HepG2 (cell line): ENCODE measurements at places on chromosomes 11 and 22. TPM values are rescaled to one million over a fixed set of nuclear protein-coding genes. Genes with fewer than 3 reads are reported as not detected.

Gene OR52E4
- not detected in 2 replicates for total RNA-seq

Gene ACRV1
- not detected in 2 replicates for total RNA-seq

Gene UBQLNL
- total RNA-seq: not detected in 2 replicates

Gene TUB
- 5.4 and 5.6 TPM in 2 replicates for total RNA-seq

Gene MMP8
- total RNA-seq: not detected in 2 replicates

Gene OR6M1
- total RNA-seq: not detected in 2 replicates

Gene SAC3D1
- 33.2 and 36.3 TPM in 2 replicates for total RNA-seq

Gene FZD4
- total RNA-seq: 34.7 and 46.5 TPM in 2 replicates

Gene TSPAN4
- 13.2 and 31.7 TPM in 2 replicates for total RNA-seq

Gene GRIA4
- total RNA-seq: not detected in 2 replicates

Gene SCGB2A2
- total RNA-seq: not detected in 2 replicates

Gene OR52A1
- not detected in 2 replicates for total RNA-seq

Gene MPPED2
- total RNA-seq: not detected in 2 replicates

Gene OTOG
- total RNA-seq: not detected in 2 replicates

Gene RAB39A
- not detected in 2 replicates for total RNA-seq

Gene CCDC116
- 0.33 TPM in 1 of 2 replicates, not detected in the other for total RNA-seq

Gene IL17REL
- total RNA-seq: not detected in 2 replicates

Gene SPDYC
- total RNA-seq: 0.15 TPM in 1 of 2 replicates, not detected in the other

Gene MS4A4A
- not detected in 2 replicates for total RNA-seq

Gene TMEM135
- total RNA-seq: 88.9 and 137 TPM in 2 replicates

Gene OR8A1
- not detected in 2 replicates for total RNA-seq

Gene C22orf31
- not detected in 2 replicates for total RNA-seq

Gene ISX
- 1.8 and 3.0 TPM in 2 replicates for total RNA-seq

Gene APOBEC3F
- total RNA-seq: 2.9 and 3.8 TPM in 2 replicates

Gene TPH1
- total RNA-seq: 0.22 and 0.53 TPM in 2 replicates

Gene DEFB131B
- not detected in 2 replicates for total RNA-seq

Gene AAMDC
- total RNA-seq: 35.6 and 49.5 TPM in 2 replicates

Gene MPST
- total RNA-seq: 94.8 and 133 TPM in 2 replicates

Gene CLP1
- total RNA-seq: 24.8 and 41.9 TPM in 2 replicates

Gene PKDREJ
- not detected in 2 replicates for total RNA-seq

Gene OR5B12
- total RNA-seq: not detected in 2 replicates

Gene GSTT2
- total RNA-seq: not detected in 2 replicates

Gene PIK3IP1
- 0.44 and 1.3 TPM in 2 replicates for total RNA-seq

Gene LRRC74B
- total RNA-seq: not detected in 2 replicates

Gene ZBTB16
- not detected in 2 replicates for total RNA-seq

Gene E2F8
- 8.9 and 9.4 TPM in 2 replicates for total RNA-seq

Gene CALCA
- total RNA-seq: not detected in 2 replicates

Gene TRIM64
- total RNA-seq: not detected in 2 replicates

Gene SLC35F2
- 13.2 and 20.3 TPM in 2 replicates for total RNA-seq

Gene SSTR3
- total RNA-seq: 0.39 and 0.64 TPM in 2 replicates

Gene BATF2
- 3.9 and 4.2 TPM in 2 replicates for total RNA-seq

Gene CRYBA4
- total RNA-seq: not detected in 2 replicates

Gene COMT
- 144 and 162 TPM in 2 replicates for total RNA-seq

Gene KRTAP5-9
- total RNA-seq: 0.09 TPM in 1 of 2 replicates, not detected in the other
